ENCODE measurements at places on chromosomes 7 and 10.

- DNase-seq = no peak
Measured at GRCh38 chr7:137324796-137325696, 18.5 kb downstream of the PTN start.

GRCh38 chr7:93890041-93890463 is 501 bp downstream of the TFPI2 start:
- no peak for DNase-seq

DNA sequence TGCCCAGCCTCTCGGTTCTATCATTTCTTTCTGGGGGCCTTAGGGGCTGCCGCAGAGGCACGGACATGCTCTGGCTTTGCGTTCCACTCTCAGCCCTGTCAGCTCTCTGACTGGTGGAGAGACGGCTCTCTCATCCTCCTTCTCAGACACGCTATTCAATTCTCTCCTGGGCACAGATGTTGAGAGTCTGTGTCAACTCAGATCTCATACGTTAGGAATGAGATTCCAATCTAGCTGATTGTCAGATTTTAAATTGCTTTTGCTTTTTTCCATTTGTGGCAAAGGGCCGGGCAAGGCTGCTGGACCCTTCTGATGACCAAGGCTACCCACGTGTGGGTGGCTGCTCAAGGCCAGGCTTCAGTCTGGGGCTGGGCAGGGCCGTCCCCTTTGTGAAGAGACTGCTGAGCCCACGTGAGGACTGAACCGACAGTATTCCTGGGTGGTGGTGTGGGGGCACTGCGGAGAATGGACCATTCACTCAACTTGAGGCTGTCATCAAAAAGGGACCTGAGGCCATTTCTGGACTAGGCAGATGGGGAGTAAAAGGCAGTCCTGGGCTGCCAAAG is 71.5 kb downstream of the CLEC2L start:
- no peak for DNase-seq

DNA sequence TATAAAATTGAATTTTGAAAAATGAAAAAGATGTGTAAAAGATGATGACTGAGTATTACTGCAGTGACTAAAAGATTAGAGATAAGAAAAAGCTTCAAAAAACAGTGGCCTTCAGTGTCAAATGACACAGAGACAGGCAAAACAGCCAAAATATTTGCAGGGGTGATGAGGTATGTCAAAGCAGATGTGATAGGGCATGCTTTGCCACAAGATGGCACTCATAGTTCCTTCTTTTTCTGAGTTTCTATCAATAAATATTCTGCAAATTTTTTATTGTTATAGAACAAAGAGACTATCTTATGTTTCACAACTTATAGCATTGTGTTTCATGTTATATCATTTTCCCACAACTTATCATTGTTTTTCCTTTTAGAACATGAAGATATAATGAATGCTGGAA is 344.1 kb upstream of the HPS1 start:
- DNase-seq = no peak

DNA sequence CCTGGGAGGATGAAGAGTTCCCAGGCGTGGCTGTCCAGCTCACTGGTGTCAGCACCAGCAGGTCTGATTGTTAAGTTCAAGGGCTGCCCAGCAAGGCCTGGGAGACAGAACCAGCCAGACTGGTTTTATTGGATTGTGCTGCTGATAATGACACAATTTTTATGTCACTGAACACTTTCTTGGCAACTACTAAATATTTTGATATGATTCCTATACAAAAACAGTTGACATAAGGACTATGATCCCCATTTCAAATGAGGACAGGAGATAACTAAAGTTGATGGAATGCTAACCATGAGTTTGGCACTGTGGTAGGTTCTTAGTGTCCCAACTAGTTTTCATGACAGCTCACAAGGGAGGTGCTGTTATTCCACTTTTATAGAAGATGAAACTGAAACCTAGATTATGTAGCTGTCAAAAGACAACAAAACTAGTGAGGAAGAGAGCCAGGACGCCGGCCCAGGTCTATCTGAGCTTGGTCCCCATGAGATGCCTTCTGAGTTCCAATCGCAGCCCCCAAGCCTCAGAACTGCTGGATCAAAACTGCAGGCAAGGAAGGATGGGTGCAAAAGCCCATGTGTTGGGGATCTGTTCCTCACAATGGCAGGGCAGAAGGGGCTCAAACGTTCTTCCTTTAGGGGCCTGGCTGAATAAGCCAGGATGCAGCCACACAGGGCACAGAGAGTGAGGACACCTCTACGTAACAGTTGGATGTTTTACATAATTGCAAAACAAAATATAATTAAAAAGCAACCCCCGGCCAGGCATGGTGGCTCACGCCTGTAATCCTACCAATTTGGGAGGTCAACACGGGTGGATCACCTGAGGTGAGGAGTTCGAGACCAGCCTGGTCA is 52.8 kb downstream of the COBL start:
- no peak for DNase-seq

Measured in hypothalamus (tissue), 51 donors.